ENCODE measurements at places on chromosomes 16 and 17. TPM values are rescaled to one million over a fixed set of nuclear protein-coding genes. Genes with fewer than 3 reads are reported as not detected.
A peak's percentile ranks its signal among the peaks of the same experiment; 100 is the strongest.

GRCh38 chr17:4509923-4510617 is 11.4 kb downstream of the SPNS2 start:
- no peaks in the 10 kb centered on the region for H3K36me3 ChIP-seq
- no peak overlapping the region for H3K27ac ChIP-seq

GRCh38 chr17:3973495-3974137 is 9.4 kb upstream of the ATP2A3 start:
- H3K36me3 ChIP-seq, result peaks cover 11% of the 10 kb centered on the region
- peaks cover 6% of the 10 kb centered on the region for H3K27me3 ChIP-seq
- no peak overlapping the region for H3K27ac ChIP-seq
- no peak overlapping the region for H3K4me3 ChIP-seq
- DNase-seq, result no peak

DNA sequence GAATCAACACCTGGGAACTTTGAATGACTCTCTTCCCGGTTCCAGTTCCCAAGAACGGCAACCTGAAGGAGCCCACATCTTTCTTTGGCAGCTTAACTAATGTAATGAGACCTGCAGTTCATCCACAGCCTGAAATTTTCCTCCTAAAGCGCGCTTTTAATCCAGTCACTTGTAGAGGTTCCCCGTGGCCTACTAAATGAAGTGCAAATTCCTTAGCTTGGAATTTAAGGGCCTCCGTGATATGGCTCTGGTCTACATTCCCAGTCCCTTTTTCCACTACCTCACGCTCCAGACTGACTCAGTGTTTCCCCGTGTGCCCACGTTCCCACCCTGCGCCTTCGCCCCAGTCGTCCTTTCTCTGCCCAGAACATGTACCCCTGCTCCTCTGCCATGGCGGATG is 27.2 kb downstream of the FZD2 start:
- no peak overlapping the region for H3K27ac ChIP-seq
- H3K4me3 ChIP-seq, result no peak overlapping the region
- DNase-seq, result no peak
- no peaks in the 10 kb centered on the region for H3K4me1 ChIP-seq
- H3K36me3 ChIP-seq, result no peaks in the 10 kb centered on the region

- H3K27me3 ChIP-seq, result peaks cover 3% of the 10 kb centered on the region
- peaks cover 23% of the 10 kb centered on the region for H3K4me1 ChIP-seq
- no peak for DNase-seq
- H3K36me3 ChIP-seq, result no peaks in the 10 kb centered on the region
Measured at GRCh38 chr17:44038604-44039011, 23.8 kb upstream of the TMEM101 start.

DNA sequence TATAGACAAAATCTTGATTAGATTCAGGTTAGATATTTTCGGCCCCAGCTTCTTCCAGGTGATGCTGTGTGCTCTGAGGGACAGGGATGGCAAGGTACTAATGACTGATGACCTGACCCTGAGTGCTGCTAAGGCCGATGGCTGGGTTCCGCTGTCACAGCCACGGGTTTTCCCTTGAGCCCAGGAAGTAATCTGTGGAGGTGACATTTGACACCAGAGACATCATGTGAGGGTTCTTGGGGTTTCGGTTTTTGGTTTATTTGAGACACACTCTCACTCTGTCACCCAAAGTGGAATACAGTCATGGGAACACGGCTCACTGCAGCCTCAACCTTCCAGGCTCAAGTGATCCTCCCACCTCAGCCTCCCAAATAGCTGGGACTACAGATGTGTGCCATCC is 9.8 kb downstream of the OTOP3 start:
- no peak overlapping the region for H3K27ac ChIP-seq
- H3K4me3 ChIP-seq, result no peak overlapping the region
- peaks cover 13% of the 10 kb centered on the region for H3K27me3 ChIP-seq
- DNase-seq, result no peak

DNA sequence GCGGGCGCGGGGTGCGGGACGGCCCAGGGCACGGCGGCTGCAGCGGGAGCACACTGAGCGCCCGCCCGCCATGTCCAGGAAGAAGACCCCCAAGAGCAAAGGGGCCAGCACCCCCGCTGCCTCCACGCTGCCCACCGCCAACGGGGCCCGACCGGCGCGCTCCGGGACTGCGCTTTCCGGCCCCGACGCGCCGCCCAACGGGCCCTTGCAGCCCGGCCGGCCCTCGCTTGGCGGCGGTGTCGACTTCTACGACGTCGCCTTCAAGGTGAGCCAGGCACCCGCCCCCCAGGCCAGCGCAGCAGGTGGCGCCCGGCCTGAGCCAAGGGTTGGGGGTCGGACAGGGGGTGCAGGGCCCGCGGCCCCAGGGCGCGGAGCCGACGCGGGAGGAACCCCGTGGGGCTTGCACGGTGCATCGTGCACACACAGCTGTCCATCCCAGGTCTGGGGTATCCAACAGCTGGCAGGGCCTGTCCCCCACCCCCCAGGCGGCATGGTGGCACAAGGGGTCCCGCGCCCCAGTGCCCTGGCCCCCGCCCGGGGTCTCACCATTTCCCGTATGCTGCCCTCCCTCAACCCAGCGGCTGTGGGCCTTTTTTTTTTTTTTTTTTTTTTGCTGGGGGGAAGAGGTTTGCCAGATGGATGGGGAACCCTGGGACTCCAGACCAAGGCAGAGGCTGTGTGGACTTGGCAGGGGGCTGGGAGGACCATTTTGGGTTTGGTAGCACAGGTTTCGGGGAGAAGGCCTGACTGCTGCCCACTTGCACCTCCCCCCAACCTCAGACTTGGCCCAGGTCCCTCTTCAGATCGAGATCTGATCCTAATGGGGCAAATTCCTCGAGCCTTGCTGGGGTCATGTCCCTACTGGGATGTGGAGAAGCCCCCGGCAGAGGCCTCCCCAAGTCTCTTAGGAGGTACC is 547 bp downstream of the RAB26 start:
- H3K4me1 ChIP-seq, result peaks cover 19% of the 10 kb centered on the region
- no peak for DNase-seq
- peak overlapping the region; percentile 89 for H3K27ac ChIP-seq
- H3K27me3 ChIP-seq, result peaks cover 22% of the 10 kb centered on the region

Gene FAAP100
- 56.5 TPM for total RNA-seq

- no peaks in the 10 kb centered on the region for H3K27me3 ChIP-seq
- DNase-seq, result no peak
- H3K4me1 ChIP-seq, result peaks cover 2% of the 10 kb centered on the region
- no peak overlapping the region for H3K27ac ChIP-seq
- no peaks in the 10 kb centered on the region for H3K36me3 ChIP-seq
Measured at GRCh38 chr16:47574091-47575054, 113.2 kb downstream of the PHKB start.

Gene KRT39
- not detected for total RNA-seq

DNA sequence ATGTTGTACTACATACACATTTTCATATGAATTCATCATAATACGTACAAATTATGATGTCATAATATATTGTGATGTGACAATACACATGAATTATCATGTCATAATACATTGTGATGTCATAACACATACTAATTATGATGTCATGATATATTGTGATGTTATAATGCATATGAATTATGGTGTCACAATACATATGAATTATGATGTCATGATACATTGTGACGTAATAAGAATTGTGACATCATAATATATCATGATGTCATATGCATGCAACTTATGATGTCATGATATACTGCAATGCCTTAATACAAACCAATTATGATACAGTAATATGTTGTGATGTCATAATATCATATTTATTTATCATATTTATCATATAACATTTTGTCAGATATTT is 2074.3 kb downstream of the TP53TG3F start:
- no peak overlapping the region for H3K4me3 ChIP-seq
- no peaks in the 10 kb centered on the region for H3K4me1 ChIP-seq
- DNase-seq, result no peak
- peaks cover 5% of the 10 kb centered on the region for H3K36me3 ChIP-seq
- H3K27ac ChIP-seq, result no peak overlapping the region
- peaks cover 3% of the 10 kb centered on the region for H3K27me3 ChIP-seq

Gene CHST4
- total RNA-seq, result not detected

Gene FOXN1
- not detected for total RNA-seq
